Hematopoietic multipotent progenitor cell treated with erythropoietin and hydrocortisone succinate and interleukin-3 and kit ligand, for 4 days (in vitro differentiated cells): ENCODE measurements at places on chromosomes 3 and 15.

- no peak for DNase-seq
Measured at GRCh38 chr3:195113048-195113447, 157.9 kb downstream of the XXYLT1 start.

DNA sequence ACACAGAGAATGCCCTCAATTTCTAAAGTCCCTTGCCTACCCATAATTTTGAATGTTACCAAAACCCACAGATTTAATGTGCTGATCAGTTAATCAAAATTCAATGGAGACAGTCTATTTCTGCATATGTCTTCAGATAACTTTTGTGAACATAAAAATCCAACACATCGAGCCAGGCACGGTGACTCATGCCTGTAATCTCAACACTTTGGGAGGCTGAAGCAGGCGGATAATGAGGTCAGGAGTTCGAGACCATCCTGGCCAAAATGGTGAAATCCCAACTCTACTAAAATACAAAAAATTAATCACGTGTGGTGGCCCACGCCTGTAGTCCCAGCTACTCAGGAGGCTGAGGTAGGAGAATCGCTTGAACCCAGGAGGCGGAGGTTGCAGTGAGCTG lies 49.3 kb downstream of the PEAK1 start:
- no peak for DNase-seq

DNA sequence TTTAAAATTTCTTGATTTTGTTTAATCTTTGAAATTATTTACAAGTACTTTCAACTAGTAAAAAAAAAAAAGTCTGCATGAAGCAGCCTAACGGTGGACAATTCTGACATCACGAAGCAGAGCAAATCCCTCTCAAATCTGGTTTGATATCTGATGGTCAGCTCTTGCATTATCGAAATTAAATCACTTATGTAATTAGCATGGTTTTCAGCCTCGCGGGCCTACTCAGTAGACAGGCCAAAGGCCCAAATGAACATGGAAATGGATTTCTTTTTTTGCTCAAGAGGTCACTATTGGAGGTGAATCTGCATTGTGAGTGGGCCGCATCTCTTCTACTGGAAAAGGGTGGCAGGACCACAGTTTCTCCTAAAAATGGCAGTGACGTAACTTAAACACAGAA lies 209.8 kb downstream of the NR2F2 start:
- no peak for DNase-seq

DNA sequence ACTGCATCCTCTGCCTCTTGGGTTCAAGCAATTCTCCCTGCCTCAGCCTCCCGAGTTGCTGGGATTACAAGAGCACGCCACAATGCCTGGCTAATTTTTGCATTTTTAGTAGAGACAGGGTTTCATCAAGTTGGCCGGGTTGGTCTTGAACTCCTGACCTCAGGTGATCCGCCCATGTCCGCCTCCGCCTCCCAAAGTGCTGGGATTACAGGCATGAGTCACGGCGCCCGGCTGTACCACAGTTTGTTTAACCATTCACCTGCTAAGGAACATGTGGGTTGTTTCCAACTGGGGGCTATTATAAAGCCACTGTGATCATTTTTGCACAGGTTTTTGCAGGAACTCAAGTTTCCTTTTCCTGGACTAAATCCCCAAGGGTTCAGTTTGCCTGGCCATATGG lies 123.2 kb upstream of the RAP2B start:
- no peak for DNase-seq
